Suprapubic skin (tissue), 4 donors: ENCODE measurements at places on chromosomes 5 and 9. TPM values are rescaled to one million over a fixed set of nuclear protein-coding genes. Genes with fewer than 3 reads are reported as not detected.

PCDHB15 gene
- total RNA-seq, result 2.3 TPM

FIBCD1 gene
- not detected for total RNA-seq

INSL4 gene
- total RNA-seq, result not detected

SLC28A3 gene
- 7.1 TPM for total RNA-seq

GFI1B gene
- not detected for total RNA-seq

NOXA1 gene
- 7.6 TPM for total RNA-seq

IFNA2 gene
- total RNA-seq, result not detected

SPATA31C1 gene
- not detected for total RNA-seq

ANKRD18A gene
- 3.1 TPM for total RNA-seq

DNA sequence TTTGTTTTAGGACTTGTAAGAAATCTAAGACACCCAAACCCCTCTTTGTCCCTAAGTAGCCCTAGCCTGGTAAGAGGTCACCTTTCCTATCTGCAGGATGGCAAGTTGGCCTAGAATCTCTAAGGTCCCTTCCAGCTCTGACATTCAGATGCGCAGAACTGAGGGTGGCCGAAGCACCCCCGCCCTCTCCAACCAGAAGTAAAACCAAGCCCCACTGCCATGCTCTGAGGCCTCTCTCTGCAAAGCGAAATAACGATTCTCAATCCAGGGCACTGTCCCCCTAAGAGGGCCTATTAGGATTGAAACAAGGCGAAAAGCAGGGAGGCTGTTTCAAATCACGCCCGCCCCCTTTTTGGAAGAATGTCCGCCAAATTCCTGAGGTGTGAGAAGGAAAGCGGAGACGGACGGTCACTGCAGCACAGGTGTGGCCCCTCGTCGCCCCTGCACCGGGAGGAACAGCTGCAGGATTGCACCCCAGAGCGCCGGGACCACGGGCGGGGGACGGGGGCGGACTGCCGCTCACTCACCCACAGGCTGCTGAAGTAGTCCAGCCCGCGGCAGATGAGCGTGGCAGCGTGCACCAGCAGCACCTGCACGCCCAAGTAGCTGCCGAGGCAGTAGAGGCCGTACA, 824 bp downstream of the TMEM245 start:
- peak overlapping the region; percentile 80 for H3K4me3 ChIP-seq
- H3K27me3 ChIP-seq, result no peaks in the 10 kb centered on the region
- no peak for DNase-seq
- H3K27ac ChIP-seq, result peak overlapping the region; percentile 95

DNA sequence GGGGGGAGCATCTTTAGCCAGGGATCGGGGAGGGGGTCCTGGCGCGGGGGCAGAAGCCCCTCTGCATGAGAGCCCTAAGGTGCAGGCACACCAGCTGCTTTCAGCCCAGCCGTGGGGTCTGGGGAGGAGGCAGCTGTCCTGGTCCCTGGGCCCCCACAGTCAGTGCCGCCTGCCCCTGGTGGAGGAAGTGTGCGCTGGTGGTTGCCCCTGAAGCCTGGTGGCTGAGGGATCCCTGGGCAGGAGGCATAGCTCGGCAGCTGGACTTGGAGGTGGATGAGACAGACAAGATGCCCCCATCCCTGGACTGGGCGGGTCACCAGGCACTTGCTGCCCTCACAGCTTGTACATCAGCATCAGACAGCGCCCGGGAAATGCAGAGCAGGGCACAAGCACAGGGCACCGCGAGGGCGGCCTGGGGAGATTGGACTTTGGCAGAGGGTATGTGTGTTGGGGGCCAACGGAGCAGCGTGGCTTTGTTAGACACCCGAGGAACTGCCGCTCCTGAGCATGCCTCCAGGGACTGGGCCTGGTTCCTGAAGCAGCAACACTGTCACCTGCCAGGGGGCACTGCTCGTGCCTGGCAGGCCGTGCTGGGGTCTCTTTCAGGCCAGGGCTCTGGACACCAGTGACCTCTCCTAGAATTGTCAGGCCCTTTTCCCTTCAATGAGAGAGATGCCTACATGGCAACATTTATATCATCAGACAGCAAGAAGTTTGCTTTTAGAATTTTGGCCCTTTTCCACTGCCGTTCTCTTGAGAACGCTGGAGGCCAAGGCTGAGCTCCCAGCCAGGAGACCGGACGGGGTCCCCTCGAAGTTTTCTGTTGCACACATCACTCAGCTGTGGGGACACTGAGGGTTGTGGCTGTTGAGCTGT, 41.9 kb upstream of the CTSL start:
- H3K36me3 ChIP-seq, result peaks cover 6% of the 10 kb centered on the region
- DNase-seq, result no peak
- no peak overlapping the region for H3K27ac ChIP-seq

GRCh38 chr9:34233672-34234071, 54.8 kb downstream of the UBAP1 start:
- H3K27ac ChIP-seq, result no peak overlapping the region
- DNase-seq, result no peak
- peaks cover 33% of the 10 kb centered on the region for H3K36me3 ChIP-seq
- H3K4me1 ChIP-seq, result peaks cover 4% of the 10 kb centered on the region
- no peaks in the 10 kb centered on the region for H3K27me3 ChIP-seq

DNA sequence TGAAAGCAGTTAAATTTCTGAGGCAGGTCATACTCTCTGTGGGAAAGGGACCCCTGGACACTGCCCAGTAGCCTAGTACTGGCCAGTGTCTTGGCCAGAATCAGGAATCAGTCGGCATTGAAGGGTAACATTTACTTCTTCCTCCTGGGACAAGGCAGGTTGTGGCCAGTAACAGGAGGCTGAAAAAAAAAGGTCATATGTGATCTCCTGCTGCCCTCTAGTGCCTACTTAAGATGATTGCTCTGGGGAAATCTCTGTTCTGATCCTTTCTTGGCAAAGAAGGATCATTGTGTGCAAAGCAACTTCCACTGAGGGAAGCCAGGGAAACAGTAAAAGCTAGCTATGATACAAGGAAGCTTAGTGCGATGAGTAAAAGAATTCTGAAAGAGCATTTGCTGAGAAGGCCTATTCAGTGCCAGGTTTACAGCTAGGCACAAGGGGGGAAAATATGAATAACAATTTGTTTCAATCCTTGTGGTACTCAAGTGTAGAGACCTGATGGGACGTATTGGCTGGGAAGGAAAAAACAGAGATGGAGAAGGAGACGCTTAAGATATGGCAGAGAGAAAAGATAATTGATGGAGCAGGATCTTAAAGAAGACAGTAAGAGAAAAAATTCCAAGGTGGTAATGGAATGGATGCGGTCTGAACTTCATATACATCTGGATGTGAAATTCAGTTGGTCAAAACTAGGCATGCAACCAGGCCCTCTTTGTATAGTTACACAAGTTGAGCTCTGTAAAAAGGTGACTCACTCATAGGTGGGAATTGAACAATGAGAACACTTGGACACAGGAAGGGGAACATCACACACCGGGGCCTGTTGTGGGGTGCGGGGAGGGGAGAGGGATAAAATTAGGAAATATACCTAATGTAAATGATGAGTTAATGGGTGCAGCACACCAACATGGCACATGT, 25.8 kb upstream of the TRIM32 start:
- no peak overlapping the region for H3K4me3 ChIP-seq
- DNase-seq, result no peak
- no peak overlapping the region for H3K27ac ChIP-seq

DNA sequence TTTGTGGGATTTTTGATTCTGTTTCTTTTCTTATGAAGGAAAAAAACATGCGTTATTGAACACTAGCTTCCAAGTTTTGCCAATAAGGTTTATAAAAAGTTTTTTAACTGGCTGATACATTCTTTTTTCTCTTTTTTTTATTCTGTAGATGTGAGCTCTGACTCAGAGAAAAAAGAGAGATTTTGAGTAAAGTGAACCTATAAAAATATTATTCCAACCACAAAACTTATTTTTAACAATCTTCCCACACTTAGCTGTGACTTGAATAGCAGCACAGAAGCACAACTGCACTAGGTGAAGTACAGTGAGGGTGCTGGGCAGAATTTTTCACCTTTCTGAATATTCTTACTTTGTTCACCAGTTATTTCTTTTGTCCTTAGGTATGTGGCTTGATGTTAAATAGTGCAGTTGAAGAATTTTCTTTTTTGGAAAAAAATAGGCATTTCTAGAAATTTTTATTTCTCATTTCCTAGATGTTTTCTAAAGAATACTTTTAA, 41.6 kb downstream of the CHSY3 start:
- no peaks in the 10 kb centered on the region for H3K36me3 ChIP-seq
- H3K4me3 ChIP-seq, result no peak overlapping the region
- no peaks in the 10 kb centered on the region for H3K27me3 ChIP-seq
- H3K4me1 ChIP-seq, result no peaks in the 10 kb centered on the region
- DNase-seq, result no peak

- peaks cover 70% of the 10 kb centered on the region for H3K36me3 ChIP-seq
- no peak for DNase-seq
- peaks cover 33% of the 10 kb centered on the region for H3K4me1 ChIP-seq
- no peak overlapping the region for H3K27ac ChIP-seq
Observed at GRCh38 chr9:134051319-134051718, 16.5 kb downstream of the BRD3 start.

GRCh38 chr9:92141144-92142129, 26.2 kb upstream of the SPTLC1 start:
- H3K4me3 ChIP-seq, result peak overlapping the region; percentile 54
- peaks cover 6% of the 10 kb centered on the region for H3K27me3 ChIP-seq
- DNase-seq, result no peak
- H3K27ac ChIP-seq, result no peak overlapping the region
- H3K36me3 ChIP-seq, result no peaks in the 10 kb centered on the region
- peaks cover 19% of the 10 kb centered on the region for H3K4me1 ChIP-seq

GRCh38 chr5:133981714-133982113, 13.3 kb upstream of the C5orf15 start:
- no peak for DNase-seq
- H3K4me1 ChIP-seq, result no peaks in the 10 kb centered on the region
- peaks cover 76% of the 10 kb centered on the region for H3K36me3 ChIP-seq
- no peak overlapping the region for H3K27ac ChIP-seq
- H3K4me3 ChIP-seq, result no peak overlapping the region

DNA sequence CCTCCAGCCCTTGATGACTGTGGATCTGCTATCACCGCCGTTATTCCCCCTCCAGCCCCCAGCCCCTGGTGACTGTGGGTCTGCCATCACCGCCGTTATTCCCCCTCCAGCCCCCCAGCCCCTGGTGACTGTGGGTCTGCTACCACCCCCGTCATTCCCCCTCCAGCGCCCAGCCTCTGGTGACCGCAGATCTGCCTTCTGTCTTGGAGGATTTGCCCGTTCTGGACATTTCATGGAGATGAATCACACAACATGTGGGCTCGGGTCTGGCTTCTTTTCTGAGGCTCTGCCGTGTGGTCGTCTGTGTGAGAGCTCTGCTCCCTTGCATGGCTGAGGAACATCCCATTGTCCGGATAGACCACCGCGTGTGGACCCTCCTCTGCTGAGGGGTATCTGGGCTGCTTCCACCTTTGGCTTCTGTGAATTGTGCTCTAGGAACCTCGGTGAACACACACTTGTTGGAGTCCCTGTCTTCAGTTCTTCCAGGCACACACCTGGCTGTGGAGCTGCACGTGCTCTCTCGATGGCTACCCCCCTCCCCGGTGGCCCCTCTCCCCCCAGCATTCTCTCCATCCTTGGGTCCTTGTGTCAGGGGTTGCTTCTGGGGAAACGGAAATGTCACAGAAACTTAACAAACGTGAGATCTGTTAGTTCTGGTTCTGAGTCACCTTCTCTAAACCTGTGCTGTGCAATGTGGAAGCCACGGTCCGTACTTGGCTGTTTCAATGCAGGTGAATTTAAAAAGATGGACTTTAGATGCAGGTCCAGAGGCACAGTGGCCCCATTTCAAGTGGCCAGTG, 105.3 kb upstream of the COL5A1 start:
- H3K4me3 ChIP-seq, result no peak overlapping the region
- no peak for DNase-seq
- H3K36me3 ChIP-seq, result no peaks in the 10 kb centered on the region
- H3K4me1 ChIP-seq, result peaks cover 4% of the 10 kb centered on the region
- no peak overlapping the region for H3K27ac ChIP-seq

DNA sequence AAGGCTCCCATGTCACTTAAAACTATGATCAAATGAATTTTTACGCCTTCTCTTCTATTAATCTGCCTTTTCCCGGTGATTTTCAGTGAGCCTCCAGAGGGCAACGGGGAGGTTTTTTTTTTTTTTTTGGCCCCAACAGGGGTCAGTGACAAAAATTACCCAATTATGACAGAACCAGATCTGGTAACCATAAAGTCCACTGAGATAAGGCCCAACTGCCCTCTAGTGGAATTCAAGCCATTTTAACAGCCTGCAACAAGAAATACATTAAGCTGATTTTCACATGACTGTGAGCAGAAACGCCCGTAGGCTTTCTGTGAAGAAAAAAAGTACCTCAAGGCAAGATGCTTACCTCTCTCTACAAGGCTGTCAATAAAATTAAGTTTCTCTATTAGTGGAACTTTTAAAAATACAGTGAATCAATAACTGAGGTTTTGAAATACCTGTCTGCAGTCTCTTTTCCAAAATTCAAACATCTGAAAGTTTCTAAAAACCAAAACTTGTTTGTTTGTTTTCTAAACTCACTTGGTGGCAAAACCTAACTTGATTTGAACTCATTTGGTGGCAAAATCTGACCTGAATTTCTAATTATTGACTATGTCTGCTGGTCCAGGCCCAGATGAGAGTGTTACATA, 49.7 kb upstream of the FST start:
- H3K4me1 ChIP-seq, result no peaks in the 10 kb centered on the region
- no peak overlapping the region for H3K27ac ChIP-seq

DNA sequence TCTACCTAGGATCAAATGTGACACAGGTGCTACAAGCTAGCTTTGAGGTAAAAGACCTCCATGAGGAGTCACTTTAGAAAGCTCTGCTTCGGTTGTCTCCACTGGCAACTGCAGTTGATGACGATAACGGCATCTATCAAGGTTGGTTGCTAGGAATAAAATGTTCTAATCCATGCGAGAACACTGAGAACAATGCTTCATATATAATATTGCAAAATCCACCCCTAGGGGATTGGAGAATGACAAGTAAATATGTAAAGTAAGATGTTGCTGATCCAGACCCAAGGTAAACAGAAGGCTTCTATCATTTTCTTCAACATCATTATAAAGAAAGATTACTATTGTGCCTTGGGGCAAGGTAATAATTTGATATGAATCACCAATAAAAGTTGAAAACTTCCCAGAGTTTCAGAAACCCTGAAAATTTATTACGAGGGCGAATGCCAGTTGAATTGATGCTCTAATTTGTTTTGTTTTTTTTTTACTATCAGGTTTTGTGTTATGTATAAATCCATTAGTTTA, 1003.4 kb downstream of the CDH18 start:
- H3K4me3 ChIP-seq, result no peak overlapping the region
- DNase-seq, result no peak
- H3K27me3 ChIP-seq, result no peaks in the 10 kb centered on the region
- no peaks in the 10 kb centered on the region for H3K36me3 ChIP-seq
- no peak overlapping the region for H3K27ac ChIP-seq
